Panc1 (cell line): ENCODE measurements at places on chromosomes 1 and 21. TPM values are rescaled to one million over a fixed set of nuclear protein-coding genes. Genes with fewer than 3 reads are reported as not detected.

Gene SRM
- 249 TPM for total RNA-seq

Gene CYP4A11
- not detected for total RNA-seq

Gene DIP2A
- 22.9 TPM for total RNA-seq

Gene CD1B
- total RNA-seq: not detected

Gene GNG4
- 1.1 TPM for total RNA-seq

Gene GPATCH2
- 11.2 TPM for total RNA-seq

Gene ERVH48-1
- 0.05 TPM for total RNA-seq

Gene PLA2G2C
- total RNA-seq: not detected

Gene HMGCS2
- 0.33 TPM for total RNA-seq

Gene FAM163A
- total RNA-seq: not detected

Gene ACKR1
- total RNA-seq: not detected

Gene RGS16
- total RNA-seq: 0.23 TPM

Gene TEX38
- not detected for total RNA-seq

Gene SPRR1A
- total RNA-seq: not detected

Gene MYBPHL
- not detected for total RNA-seq

Gene BRDT
- not detected for total RNA-seq

Gene AMY1C
- not detected for total RNA-seq

Gene SPRR2A
- not detected for total RNA-seq

Gene B3GALT2
- 0.08 TPM for total RNA-seq

Gene SUSD4
- total RNA-seq: 0.28 TPM

Gene CELA3B
- 3.4 TPM for total RNA-seq

Gene RGS7
- 0.10 TPM for total RNA-seq

Gene PGLYRP3
- total RNA-seq: not detected

Gene TTC34
- total RNA-seq: 1.5 TPM

Gene SLC16A4
- 0.46 TPM for total RNA-seq

Gene ETV3L
- total RNA-seq: not detected

Gene FCGR3B
- total RNA-seq: not detected

Gene EFCAB14
- 86.8 TPM for total RNA-seq

Gene PTGER3
- total RNA-seq: 0.08 TPM

Gene C1orf210
- not detected for total RNA-seq

Gene LIPI
- total RNA-seq: not detected

Gene SLC6A17
- total RNA-seq: 5.7 TPM

Gene TAL1
- total RNA-seq: 0.05 TPM

Gene B3GALT5
- total RNA-seq: 0.10 TPM

Gene SYPL2
- total RNA-seq: 0.74 TPM

Gene KLHDC7A
- 0.31 TPM for total RNA-seq

Gene JAM2
- total RNA-seq: 0.21 TPM

Gene EXO1
- 26.3 TPM for total RNA-seq

Gene PDC
- not detected for total RNA-seq

Gene LEFTY2
- not detected for total RNA-seq

Gene SPTA1
- total RNA-seq: not detected

Gene TBX19
- 2.2 TPM for total RNA-seq

Gene DUSP10
- 1.4 TPM for total RNA-seq

Gene ARHGAP29
- 197 TPM for total RNA-seq

Gene ANKRD34A
- 1.4 TPM for total RNA-seq

Gene USH2A
- not detected for total RNA-seq

Gene EPHB2
- 29.0 TPM for total RNA-seq
